Urothelium cell line (cell line): ENCODE measurements at places on chromosomes 4 and X.

DNA sequence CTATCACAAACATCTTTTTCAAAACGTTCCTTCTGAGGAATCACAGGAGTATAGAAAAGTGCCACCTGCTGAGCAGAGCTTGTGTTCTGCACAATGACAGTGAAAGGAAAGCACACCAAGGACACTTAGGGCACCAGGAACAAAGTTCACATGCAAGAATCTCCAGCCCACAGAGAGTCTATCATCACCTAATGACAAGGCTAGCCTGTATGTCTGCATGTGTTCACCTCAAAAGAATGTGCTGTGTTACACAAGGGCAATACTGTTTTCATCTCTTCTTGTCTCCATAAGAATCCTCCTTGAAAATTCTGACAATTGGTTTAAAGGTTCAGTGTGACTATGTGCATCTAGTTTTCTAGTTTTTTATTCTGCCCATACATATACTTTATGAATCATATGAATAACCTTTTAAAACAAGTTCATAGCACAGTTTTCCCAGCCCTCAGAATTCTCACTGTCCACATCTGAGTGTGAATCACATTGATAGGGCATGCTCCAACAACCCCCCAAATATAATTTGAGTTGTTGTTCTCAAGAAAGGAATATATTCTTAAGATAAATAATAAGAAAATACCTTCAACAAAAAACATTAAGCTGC, 118.0 kb downstream of the PWWP3B start:
- peak; percentile 29 for DNase-seq

GRCh38 chr4:87299898-87300297, 22.8 kb downstream of the HSD17B13 start:
- no peak for DNase-seq

GRCh38 chr4:119130365-119131065, 5.1 kb upstream of the MYOZ2 start:
- no peak for DNase-seq

DNA sequence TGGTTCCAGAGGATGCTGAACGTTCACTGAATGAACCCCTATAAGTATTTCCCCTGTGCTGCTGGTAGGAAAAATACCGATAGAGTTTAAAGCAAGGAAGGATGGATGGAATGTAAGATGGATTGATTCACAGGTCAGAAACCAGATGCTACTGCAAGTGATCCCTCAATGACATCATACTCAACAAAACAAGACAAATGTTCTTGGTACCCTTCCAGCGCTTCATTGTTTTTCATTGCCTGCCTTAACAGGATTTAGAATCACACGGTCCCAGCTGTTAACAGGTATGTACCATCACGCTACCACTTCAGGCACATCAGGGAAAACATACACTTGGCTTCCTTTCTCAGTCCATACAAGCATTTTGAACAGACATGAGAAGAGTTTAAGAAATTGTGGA, 118.1 kb upstream of the TLR3 start:
- no peak for DNase-seq

DNA sequence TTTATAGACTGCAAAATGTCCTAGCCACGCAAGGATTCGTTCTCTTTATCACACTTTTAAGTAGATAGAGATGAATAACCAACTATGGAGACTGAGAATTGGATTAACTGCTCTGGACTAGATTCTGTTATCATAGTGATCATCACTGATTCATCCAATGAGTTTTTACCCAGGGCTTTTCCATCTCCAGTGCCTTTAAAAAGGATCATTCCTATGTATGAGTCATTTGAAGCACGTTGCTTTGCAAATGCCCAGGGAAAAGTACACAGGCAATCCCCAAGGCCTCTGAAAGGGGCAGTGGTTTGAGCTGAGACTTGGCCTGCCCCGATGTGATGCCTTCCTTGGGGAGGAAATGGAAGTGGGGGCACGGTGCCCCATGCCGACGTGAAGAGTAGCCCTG, 122.7 kb upstream of the PSAPL1 start:
- peak; percentile 64 for DNase-seq

DNA sequence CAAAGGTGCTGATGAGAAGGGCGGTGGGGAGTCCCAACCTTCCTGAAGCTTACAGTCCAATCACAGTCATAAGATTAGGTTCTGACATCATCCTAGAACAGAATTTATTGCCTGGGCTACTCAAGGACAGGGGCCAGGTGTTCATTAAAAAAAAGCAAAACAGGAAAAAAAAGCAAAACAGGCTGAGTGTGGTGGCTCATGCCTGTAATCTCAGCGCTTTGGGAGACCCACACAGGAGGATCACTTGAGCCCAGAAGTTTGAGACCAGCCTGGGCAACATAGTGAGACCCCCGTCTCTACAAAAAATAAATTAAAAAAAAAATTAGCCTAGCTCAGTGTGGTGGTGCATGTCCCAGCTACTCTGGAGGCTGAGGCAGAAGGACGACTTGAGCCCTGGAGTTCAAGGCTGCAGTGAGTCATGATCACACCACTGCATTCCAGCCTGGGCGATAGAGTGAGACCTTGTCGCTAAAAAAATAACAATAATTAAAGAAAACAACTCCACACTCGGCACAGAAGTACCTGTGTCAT, 3.0 kb downstream of the RAB9A start:
- peak; percentile 9 for DNase-seq

DNA sequence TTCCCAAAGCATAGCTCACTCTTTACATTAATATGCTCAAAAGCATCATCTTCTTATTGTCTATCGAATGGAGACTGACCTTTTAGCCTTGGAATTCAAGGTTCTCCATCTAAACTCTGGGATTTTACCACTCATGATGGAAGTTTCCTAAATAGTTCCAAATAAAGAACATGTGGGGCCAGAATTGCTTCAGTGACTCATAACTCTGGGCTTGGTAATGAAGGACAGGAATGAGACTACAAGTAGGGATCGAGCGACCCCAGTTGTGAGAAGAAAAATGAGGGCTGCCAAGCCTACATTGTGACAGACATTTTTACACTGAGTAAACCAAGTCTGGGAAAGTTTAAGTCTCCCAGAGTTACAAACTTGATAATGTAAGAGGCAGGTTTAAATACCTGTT, 269.9 kb downstream of the CBLL2 start:
- DNase-seq, result no peak

DNA sequence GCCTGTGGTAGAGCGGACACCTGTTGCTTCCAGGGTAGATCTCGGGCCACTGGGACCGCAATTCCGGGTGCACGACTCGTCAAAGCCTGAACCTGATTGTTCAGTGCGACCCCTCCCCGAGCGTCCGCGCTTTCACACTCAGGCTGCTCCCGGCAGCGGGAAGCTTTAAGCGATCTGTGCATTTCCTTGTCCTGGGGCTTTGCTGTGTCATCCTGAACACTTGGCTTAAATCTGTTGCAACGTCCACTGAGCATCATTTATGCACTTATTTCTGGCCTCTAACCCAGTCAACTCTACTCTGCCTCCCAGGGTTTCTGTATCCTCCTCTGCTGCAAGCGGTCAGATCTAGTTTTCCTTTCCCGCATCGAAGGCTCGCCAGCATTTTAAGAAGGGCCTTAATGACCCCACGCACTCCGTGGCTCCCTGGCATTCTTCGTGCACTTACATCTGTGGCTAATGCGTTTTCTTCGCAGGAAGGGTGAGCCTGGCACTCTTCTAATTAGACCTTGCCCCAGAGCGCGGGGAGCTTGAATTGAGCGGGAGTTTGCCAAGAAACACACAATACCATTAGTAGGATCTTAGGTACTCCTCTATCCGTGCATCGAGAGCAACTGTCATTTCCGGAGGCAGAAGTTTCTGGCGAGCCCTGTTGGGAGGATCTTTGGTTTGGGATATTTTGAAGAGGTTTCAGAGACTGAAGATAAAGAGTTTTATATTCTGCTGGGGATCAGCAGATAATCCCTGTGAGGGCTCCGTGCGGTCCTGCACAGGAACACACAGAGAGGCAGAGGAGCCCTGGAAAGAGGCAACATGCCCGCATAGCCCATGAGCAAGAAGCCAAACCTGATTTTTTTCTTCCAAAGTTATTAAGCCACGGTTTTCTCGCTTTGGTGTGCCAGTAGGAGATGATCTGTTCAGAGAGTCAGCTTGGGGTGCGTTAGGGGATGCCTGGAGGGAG, 654 bp upstream of the DDIT4L start:
- no peak for DNase-seq

DNA sequence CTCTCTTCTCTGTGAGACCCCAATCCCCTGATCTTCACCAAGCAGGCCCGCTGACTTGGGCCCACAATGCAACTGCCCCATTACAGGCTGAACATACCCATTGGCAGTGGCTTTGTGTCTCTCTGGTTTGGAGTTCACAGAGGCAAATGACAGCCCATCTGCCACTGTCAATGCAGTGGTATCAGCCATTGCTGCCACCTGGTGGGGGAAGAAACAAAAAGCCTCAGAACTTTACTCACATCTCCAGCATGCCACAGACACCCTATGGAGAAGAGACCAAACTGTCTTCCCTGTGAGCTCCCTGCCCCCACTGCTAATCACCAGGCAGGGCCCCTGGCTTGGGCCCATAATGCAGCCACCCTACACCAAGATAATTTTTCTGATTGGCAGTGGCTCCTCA, 729.3 kb upstream of the ACTRT1 start:
- peak; percentile 3 for DNase-seq

- DNase-seq, result no peak
Measured at GRCh38 chr4:142331646-142332045, 514.5 kb downstream of the INPP4B start.

GRCh38 chr4:59920416-59920815, 1279.7 kb upstream of the ADGRL3 start:
- no peak for DNase-seq
